ENCODE measurements at places on chromosomes 4 and X.

- DNase-seq = no peak
Measured at GRCh38 chr4:150579551-150580234, 2.3 kb upstream of the MAB21L2 start.

DNA sequence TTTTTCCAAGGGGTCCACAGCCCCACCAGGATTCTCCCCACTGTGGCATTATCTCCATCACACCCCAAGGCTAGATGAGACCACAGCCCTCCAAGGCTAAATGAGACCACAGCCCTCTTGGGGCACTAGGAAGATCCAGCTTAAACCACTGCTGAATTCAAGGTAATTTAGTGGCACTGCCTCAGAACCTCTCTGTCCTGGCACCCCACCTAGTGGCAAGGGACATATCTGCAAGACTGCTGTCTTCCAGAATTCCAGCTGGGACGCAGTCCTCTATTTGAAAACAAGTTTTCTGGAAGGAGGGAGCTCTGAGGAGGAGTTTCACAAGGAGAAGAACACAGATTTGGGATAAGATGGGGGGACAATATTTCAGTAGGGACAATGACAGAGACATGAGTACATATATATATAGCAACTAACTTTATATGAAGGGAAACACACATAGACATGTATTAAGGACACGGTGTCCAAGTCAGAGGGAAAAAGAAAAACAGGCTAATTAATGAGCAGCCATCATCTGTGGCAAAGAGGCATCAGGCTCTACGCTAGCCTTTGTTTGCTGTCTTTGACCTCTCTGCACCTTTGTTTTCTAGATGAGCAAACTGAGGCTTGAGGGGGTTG lies 9.3 kb downstream of the CETN2 start:
- DNase-seq = no peak

- no peak for DNase-seq
Measured at GRCh38 chr4:184424993-184425758, 49.2 kb downstream of the IRF2 start.

DNA sequence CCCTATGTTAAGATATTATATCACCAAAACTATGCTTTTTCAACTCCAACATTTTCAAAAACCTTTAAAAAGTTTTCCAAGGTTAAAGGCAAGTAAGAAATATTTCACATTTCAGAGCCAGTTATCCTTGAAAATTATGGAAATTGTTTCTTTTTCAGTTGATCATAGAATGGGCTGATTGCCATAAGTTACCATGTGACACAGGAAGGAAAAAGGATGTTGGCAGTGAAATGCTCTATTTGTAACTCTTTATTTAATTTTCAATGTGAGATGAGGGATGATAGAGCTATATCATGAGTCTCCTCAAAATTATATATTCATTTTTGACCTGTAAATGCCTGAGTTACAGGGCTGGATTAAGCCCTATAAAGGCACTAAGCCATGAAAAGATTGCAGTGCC lies 93.0 kb upstream of the PLS3 start:
- DNase-seq = no peak

- DNase-seq = no peak
Measured at GRCh38 chr4:173522160-173522950, 7.7 kb downstream of the HAND2 start.

DNA sequence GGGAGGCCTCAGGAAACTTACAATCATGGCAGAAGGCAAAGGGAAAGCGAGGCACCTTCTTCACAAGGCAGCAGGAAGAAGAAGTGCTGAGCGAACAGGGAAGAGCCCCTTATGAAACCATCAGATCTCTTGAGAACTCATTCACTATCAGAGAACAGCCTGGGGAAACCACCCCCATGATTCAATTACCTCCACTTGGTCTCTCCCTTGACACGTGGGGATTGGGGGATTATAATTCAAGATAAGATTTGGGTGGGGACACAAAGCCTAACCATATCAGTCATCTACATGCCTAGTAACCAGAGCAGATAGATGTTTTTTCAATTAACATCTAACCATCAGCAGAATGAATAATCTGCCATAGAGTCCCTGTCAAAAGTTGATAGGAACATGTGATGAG lies 30.4 kb downstream of the FAM13A start:
- no peak for DNase-seq

- DNase-seq = no peak
Measured at GRCh38 chr4:165630671-165631070, 242.4 kb upstream of the TLL1 start.

DNA sequence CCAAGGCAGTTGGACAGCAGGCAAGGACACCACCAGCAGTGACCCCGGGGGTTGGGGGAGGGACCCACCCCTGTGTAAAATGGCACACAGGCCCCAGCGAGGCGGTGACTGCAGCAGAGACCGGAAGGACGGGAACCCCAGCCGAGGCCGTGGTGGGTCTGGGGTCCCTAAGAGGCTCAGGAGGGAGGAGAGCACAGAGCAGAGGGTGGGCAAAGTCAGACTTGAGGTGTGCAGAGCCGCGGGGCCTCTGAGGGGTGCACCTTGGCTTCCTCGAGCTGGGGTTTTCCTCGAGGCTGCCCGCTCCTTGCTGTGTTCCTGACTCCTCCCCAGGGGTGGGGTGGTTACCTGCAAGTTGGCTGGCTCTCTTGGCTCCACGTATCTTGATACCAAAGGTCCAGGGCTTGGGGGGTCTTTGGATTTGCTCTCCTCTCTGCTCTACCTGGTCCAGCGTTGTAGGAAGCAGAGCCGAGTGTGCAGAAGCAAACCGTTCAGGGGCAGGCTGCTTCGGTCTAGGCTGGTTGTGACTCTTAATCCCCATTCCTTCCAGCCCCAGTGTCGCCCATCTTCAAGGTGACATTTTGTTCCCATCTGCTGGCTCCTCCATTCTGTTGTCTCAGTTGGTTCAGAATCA lies 37.9 kb upstream of the SORCS2 start:
- no peak for DNase-seq

DNA sequence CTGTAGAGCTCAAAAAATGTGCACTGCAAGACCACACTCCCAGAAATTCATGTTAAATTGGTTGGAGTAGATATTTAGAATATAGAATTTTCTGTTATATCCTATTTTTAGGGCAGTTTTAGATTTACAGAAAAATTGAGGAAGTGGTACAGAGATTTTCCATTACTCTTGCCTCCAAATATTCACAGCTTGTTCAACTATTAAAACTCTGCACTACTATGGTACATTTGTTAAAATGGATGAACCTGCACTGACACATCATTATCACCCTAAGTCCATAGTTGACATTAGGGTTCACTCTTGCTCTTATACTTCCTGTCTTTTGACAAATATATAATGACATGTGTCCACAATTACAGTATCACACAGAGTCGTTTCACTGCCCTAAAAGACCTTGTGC lies 1724.5 kb downstream of the C4orf33 start:
- DNase-seq = no peak

- DNase-seq = no peak
Measured at GRCh38 chr4:95428291-95429070, 120.3 kb downstream of the UNC5C start.

DNA sequence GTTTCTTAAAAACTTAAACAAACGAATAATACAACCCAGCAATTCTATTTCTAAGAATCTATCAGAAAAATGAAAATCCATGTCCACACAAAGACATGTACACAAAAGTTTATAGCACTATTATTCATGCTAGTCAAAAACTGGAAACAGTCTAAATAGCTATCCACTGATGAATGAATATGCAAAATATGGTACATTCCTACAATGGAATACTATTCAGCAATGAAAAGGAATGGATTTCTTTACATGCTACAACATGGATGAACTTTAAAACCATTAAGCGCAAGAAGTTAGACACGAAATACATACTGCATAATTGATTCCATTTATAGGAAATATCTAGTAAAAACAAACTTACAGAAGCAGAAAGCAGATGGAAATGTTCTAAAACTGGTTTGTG lies 43.3 kb downstream of the HELT start:
- DNase-seq = no peak

DNA sequence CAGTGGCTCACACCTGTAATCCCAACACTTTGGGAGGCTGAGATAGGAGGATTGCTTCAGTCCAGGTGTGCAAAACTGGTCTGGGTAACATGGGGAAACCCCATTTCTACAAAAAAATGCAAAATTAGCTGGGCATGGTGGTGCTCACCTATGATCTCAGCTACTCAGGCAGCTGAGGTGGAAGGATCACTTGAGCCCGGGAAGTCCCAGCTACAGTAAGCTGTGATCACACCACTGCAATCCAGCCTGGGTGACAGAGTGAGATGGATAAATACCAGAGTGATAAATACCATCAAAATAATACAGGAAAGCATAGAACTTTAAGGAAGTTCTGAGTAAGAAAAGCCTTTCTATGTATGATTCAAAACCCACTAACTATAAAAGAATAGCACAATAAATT lies 52.8 kb downstream of the LRBA start:
- no peak for DNase-seq

- DNase-seq = no peak
Measured at GRCh38 chrX:41982953-41983352, 59.6 kb upstream of the CASK start.

DNA sequence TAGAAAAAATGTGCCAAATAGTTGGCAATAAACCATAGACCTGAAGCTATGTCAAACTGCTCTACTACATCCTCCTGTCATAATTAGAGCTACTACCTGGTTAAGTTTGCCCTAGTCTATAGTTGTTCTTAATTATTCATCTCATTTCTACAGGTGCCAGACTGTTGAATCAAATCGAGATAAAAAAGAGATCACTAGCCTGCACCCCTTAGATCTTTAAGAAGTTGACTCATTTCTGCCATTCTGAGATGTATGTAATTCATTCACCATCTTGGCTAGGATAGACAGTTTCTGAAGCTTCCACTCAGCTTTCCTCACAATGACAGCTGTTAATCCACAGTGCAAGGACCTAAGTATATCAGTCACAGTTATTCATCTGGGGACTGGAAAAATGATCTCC lies 452.1 kb upstream of the BOD1L1 start:
- DNase-seq = no peak

DNA sequence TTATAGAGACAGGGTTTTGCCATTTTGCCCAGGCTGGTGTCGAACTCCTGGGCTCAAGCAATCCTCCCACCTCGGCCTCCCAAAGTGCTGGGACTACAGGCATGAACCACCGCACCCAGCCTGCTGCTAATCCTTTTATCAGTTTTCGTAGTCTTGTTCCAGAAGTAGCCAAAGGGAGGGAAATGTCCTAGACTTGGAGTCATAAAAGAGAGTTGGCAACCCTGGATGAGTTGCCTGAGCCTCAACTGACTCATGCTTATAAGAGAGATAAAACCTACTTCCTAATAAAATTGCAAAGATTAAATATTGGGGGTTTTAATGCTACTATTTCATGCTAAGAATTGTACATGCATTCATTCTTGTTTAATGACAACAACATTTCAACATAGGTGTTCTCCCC lies 44.3 kb downstream of the CD40LG start:
- DNase-seq = no peak

DNA sequence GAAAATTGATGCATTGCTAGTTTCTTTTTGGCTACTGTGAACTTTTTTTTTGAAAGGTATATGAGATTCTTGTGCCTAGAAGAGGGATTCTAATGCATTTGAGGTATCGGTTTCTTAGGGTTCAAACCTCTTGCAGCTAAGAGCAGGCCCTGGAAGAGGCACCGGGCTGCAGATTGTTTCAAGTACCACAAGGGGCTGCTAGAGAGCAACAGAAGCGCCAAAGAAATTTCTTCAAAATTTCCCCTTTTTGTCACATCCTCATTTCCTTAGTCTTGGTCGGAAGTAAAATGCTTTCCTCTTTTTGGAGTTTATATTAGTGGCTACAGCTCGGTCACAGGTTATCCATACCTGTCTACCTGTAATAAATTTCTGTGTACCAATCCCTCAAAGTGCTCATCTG lies 89.8 kb downstream of the PDGFRA start:
- peak; percentile 2 for DNase-seq

- no peak for DNase-seq
Measured at GRCh38 chr4:26723216-26723615, 137.4 kb upstream of the STIM2 start.

- no peak for DNase-seq
Measured at GRCh38 chr4:47251348-47252135, 212.0 kb downstream of the COMMD8 start.

- DNase-seq = no peak
Measured at GRCh38 chr4:1544861-1545281, 138.6 kb upstream of the NKX1-1 start.

DNA sequence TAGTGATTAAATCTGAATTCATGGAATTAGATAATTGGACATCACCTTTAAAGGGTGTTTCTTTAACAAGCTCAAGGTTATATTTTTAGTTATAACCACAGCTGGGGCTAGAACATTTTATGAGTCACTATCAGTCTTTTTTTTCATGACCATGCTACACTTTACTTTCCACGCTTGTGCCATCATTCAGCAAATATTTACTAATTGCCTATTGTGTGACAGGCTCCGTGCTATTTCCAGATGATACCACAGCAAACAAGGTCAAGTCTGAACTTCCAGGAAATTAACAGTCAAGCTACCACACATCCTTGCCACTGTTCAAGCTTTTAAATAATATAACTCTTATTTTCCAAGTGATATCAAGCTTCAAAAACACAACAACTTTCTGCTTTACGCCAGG lies 16.5 kb downstream of the SPANXN3 start:
- DNase-seq = no peak

- peak; percentile 10 for DNase-seq
Measured at GRCh38 chr4:73308286-73308685, 49.7 kb upstream of the ANKRD17 start.

DNA sequence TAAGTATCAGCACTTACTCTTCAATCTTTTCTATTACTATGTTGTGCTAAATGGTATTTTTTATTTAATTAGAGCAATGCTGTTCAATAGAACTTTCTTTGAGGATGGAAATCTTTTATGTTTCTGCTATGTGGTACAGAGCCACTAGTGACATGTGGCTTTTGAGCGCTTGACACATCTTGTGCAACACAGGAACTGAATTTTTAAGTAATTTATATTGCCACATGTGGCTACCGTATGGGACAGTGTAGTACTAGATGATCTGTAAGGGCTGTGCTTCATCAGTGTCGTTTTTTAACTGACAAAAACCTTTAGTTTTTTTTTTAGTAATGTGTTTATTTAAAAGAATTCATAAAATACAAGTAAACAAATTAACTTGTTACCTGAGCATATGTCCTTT lies 22.4 kb downstream of the HPRT1 start:
- DNase-seq = peak; percentile 52

DNA sequence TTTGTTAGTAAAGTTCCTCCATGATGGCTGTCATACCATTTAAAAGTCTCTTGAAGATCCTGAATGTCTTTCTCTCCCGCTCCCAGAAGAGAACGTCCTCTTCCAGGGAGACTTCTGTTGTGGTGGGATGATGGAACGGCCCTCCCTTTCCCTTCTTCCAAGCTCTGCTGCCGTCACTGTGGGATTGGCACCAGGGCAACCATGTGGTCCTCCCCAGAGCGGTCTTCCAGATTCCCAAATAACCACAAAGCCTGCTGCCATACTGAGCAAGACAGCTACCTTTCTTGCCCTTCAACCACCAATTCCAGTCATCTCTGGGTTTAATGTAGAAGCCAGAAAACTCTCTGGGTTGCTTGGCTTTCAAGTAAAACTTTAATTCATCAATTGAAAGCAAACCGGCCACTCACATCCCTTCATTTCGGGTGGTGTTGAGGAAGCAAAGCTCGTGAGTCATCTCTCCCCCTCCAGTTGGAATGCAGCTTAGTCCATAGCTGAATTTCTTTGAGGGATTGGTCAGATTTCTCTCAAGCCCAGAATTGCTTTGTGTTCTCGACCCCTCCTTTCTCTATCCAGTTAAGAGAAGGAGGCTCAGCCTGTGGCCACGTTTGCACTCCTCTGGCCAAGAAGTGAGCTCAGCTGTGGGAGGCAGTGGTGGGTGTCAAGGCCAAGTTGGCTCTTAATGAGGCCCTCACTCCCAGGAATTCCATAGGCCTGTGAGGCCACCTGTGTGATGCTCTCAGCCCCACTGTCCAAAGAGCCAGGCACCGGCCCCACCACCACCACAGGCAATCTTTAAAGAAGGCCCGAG lies 36.9 kb downstream of the FHDC1 start:
- no peak for DNase-seq

All from GF-D8 (cell line).